T-cell (primary cell): ENCODE measurements at places on chromosomes 6 and 20. TPM values are rescaled to one million over a fixed set of nuclear protein-coding genes. Genes with fewer than 3 reads are reported as not detected.
A peak's percentile ranks its signal among the peaks of the same experiment; 100 is the strongest.

DNA sequence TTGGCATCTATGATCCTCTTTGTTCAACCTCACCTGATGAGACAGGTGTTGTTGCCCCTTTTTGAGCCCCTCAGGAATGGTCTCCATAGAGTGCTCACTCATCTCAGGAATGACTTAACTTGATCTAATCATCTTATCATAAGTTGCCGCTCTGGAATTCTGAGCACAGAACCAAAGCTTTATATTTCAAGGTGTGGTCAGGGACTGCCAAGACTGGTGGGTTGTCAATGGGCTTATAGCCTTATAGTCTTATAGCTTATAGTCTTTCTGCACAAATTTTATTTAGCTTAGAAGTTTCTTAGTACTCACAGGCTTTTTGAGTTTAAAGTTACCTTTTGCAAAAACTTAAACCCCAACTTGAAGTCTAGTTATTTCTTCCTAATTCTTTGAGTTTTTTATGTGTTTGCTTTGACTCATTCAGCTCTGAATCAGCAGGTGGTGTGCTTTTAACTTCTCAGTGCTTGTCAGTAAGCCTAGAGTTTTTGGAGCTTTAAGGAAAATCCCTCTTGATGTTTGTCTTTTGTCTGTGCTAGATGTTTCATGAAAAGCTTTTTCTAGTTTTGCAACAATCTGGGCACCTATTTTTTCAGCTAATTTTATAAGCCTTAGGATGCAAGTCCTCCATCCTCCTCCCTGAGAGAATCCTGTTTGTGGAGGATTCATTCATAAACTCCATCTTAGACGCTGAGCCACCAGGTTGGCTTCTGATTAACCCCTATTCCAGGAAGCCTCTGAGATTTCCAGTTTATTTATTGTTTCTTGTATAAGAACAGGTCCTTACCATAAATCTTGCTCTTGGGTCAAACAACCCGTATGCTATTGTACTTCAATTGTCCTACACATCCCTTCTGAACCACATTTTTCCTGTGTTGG lies 72.3 kb upstream of the SSTR4 start:
- no peaks in the 10 kb centered on the region for H3K27me3 ChIP-seq
- no peak overlapping the region for H3K4me3 ChIP-seq
- DNase-seq: no peak
- no peaks in the 10 kb centered on the region for H3K36me3 ChIP-seq
- H3K27ac ChIP-seq: no peak overlapping the region

DNA sequence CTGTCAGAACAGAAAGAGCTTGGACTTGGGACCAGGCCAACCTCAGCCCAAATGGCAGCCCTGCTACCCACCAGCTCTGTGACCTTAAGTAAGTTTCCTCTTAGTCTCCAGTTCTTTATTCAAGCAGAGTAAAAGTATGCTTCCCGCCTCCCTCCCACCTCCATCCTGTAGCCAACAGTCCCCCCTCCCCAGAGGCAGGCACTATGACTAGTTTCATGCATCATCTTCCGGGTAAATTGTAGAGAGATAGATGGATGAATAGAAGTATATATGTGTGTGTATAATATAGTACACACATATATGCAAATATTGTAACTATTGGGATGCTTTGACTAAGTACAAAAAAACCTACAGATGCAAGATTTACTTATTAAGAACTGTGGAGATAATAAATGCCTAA lies 39.5 kb upstream of the B4GALT5 start:
- H3K4me1 ChIP-seq: no peaks in the 10 kb centered on the region
- DNase-seq: no peak
- no peak overlapping the region for H3K27ac ChIP-seq
- no peaks in the 10 kb centered on the region for H3K36me3 ChIP-seq

GRCh38 chr6:138970856-138971425 lies 17.1 kb downstream of the REPS1 start:
- no peak overlapping the region for H3K4me3 ChIP-seq
- no peaks in the 10 kb centered on the region for H3K36me3 ChIP-seq
- no peaks in the 10 kb centered on the region for H3K27me3 ChIP-seq
- no peak overlapping the region for H3K27ac ChIP-seq
- peaks cover 8% of the 10 kb centered on the region for H3K4me1 ChIP-seq

GRCh38 chr6:168469521-168469920 lies 28.5 kb downstream of the SMOC2 start:
- no peak overlapping the region for H3K4me3 ChIP-seq
- no peaks in the 10 kb centered on the region for H3K27me3 ChIP-seq
- DNase-seq: no peak

DNA sequence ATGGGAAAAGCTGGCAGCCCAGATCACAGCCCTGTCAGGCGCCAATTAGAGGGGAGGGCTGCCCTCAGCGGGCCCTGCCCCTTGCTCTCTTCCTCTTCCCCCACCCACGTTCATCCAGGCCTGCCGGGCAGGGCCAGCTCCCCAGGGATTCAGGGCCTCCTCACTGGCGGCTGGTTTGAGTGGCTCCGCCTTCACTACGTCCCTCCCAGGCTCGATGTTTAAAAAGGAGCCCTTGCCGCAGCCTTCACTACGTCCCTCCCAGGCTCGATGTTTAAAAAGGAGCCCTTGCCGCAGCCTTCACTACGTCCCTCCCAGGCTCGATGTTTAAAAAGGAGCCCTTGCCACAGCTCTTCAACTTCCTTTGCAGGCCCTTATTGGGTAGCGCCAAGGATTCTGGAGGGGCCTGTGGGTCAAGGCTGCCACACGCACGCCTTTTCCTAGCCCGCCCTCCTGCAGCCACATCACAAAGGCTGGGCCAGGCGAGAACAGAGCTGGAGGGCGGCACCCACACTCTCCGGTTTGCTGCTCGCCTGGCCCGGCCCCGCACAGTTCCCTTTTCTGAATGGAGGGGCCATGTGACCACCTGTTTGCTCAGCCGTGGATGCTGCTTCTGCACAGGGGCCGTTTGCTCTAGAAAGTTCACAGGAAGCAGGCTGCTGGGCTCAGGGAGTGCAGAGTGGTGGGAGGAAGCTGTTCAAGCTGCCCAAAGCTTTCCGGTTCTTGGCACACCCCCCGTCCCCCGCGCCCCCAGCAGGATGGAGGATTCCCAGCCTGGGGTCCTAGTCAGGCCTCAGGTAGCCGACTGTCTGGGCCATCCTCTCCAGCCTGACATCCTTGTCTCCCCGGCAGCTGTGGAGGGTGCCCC lies 1.6 kb downstream of the SLC17A9 start:
- DNase-seq: peak; percentile 76
- peak overlapping the region; percentile 88 for H3K27ac ChIP-seq
- peaks cover 15% of the 10 kb centered on the region for H3K36me3 ChIP-seq
- H3K4me3 ChIP-seq: peak overlapping the region; percentile 34
- H3K27me3 ChIP-seq: no peaks in the 10 kb centered on the region

DNA sequence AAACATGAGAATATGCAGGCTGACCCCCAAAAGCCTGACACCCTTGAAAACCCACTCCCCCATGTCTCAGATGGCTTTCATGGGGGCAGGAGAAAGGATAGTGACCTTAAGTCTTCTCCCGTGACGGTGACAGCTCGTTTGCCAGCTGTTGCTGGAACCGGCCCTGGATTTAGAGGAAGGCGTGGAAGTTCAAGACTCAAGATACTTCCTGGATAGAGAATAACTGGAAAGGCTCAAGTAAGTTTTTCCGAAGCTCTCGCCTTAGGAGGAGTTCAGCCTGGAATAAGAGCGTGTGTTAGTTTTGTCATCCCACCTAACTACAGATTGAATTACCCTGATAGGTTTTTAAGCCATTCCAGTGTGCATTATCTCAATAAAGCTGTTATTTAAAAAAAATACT lies 11.6 kb upstream of the MTG2 start:
- no peak overlapping the region for H3K4me3 ChIP-seq
- no peaks in the 10 kb centered on the region for H3K27me3 ChIP-seq

DNA sequence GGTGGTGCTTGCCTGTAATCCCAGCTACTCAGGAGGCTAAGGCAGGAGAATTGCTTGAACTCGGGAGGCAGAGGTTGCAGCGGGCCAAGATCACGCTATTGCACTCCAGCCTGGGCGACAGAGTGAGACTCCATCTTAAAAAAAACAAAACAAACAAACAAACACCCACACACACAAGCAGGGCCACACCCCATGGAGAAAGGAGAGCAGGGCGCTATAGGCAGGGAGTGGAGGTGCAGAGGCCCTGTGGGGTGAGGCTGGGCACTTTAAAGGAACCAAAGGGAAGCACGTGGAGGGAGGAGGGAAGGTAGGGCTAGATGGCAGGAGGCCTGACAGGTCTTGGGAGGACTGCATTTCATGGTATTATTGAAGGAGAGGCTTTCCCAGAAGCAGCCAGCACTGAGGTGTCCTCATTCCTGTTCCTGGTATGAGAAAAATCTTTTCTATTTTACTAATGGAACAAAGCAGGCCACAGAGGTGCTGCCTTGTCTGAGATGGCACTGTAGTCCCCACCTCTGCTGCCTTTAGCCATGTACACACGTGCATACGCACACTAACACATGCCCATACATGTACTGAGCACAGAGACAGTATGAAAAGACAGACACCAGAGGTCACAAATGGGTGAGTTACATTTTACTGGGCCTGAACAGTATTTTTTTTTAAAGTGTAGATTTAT lies 44.0 kb downstream of the BCAS4 start:
- DNase-seq: no peak
- H3K36me3 ChIP-seq: peaks cover 2% of the 10 kb centered on the region
- no peak overlapping the region for H3K4me3 ChIP-seq
- H3K27me3 ChIP-seq: no peaks in the 10 kb centered on the region
- H3K27ac ChIP-seq: no peak overlapping the region

NFATC2 gene
- total RNA-seq: 75.9 TPM

TMEM244 gene
- not detected for total RNA-seq

DCDC2 gene
- total RNA-seq: 0.09 TPM

MAPK13 gene
- 44.1 TPM for total RNA-seq
